Stimulated activated CD4-positive, alpha-beta T cell treated with anti-CD3 and anti-CD28 coated beads, Interleukin-1b, Interleukin-23, amount 100 ng/mL, for 24 hours (primary cell): ENCODE measurements at places on chromosomes 2 and 18.

DNA sequence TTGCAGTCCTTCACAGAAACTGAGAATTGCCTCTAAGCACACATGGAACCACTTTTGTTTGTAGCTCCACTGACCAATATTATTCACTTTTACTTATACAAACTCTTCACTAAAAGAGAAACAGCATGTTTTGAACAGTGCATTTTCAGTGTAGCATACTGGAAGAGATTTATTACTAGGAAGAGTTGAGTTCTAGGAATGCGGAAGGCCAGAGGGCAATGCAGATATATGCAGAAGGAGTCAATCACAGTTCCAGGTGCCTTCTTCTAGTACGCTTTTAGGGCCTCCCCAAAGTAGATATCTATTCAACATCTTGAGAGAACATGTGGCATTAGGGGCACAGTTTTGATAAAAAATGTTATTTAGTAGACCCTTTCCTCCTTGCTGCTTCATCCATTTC, 1654.0 kb upstream of the ZEB2 start:
- DNase-seq, result no peak

DNA sequence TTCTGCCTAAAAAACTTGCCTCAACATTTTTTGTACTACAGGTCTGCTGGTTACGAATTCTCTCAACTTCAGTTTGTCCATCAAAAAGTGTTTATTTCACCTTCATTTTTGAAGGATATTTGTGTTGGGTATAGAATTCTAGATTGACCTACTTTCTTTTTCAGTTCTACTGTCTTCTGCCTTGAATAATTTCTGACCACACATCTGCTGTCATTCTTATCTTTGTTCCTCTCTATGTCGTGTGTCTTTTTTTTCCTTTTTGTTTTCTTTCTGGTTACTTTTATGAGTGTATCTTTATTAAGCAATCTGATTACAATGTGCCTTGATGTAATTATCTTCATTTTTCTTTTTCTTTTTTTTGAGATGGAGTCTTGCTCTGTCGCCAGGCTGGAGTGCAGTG, 25.3 kb downstream of the ADCY3 start:
- DNase-seq, result no peak

GRCh38 chr2:210445732-210446131, 30.8 kb downstream of the LANCL1 start:
- no peak for DNase-seq

DNA sequence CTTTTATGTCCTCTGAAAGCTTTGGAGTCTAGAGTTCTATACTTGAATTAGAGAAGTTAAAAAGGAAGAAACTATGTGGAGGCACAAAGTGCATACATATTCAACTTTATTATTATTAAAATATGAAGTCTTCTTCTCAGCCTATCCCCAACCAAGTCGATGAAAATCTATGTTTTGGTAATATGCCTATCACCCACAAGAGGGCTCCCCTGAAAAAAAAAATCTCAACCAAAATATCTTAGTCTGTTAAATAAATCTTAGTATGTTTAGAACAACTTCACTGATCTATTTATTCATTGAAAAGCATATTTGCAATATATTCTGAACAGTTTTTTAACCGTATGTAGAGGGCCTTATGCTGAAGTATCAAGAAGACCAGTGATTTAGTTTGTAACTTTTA, 804.5 kb downstream of the TDRD15 start:
- DNase-seq, result no peak

DNA sequence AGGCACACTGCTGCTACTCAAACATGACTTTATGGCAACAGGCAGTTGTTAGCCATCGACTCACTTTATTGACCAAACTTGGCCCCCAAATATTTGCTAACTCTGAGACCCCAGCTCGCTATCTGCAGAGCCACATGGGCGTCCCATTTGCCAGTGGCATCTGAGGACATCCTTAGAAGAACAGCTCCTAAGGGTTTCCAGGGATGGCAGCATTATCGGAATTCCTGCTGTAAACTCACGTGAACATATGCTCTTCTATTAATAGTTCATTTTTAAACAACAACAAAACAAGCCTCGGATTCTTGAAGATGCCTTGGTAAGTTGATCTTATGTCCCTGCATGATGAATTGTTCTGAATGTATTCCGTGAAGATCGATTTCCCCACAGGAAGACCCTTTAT, 181.0 kb downstream of the LDLRAD4 start:
- no peak for DNase-seq

GRCh38 chr2:96828874-96829273, 12.8 kb downstream of the CNNM3 start:
- no peak for DNase-seq
